Activated T-cell treated with anti-CD3 and anti-CD28 coated beads, Interleukin-2, amount 50 U/mL, for 24 hours (primary cell): ENCODE measurements at places on chromosomes 2 and 18.

DNA sequence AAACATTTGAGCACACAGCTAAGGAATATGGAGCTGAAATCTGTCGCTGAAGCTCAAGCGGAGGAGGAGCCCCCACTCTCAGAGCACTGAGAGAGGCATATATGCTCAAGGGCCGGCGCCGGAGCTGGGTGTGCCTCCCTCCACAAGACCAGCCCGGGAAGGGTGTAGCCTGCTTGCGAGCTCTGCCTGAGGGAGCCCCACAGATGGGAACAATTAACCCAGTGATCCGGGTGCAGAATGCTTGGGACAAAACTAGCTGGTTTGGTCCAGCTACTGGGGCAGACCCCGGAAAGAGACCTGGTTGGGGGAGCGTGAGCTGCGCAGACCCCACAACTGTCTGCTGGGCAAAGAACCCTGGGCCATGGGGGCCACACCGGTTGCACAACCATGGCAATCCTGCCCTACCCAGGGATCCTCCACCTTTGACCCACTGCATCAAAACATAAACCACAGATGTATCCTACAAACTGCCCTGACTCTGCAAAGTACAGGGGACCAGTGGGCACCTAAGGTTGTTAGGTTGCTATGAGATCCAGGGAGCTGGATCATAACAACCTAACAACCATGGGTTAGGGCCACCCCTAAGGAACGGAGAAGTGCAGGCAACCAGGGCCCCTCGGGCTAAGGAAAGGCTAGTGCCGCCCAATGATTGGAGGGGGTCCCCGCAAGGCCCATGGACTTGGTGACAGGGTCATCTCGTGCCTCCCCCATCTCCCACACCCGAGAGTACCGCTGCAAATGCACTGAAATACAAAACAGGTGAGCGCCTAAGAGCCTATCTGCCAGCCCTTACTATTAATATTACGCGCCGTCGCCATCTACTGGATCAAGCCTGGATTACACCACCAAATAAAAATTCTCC lies 53.4 kb upstream of the SCN1A start:
- peak; percentile 33 for DNase-seq

DNA sequence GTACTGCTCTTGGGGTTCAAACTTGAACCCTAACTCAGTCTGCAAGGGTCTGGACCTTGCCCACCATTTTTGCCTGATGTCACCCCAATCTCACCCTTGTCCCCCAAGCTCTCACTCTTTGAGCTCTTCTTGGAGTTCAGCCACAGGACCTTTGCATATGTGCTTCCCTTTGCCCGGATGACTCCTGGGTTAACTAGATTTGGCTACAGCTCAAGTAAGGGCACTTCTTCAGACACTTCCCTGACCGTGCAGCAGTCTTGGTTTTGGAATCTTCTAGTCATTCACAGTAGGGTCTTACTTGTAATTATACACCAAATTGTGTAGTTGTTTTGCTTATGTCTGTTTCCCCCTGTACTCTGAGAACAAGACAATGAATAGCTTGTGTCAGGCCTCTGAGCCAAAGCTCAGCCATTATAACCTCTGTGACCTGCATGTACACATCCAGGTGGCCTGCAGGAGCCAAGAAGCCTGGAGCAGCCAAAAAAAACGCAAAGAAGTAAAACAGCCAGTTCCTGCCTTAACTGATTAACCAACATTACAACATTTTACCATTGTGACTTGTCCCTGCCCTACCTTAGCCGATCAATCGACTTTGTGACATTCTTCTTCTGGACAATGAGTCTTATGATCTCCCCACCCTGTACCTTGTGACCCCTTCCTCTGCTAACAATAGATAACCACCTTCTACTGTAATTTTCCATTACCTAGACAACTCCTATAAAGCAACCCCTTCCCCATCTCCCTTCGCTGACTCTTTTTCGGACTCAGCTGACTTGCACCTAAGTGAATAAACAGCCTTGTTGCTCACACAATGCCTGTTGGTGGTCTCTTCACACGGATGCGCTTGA lies 1.0 kb upstream of the MOGAT1 start:
- no peak for DNase-seq

- no peak for DNase-seq
Measured at GRCh38 chr2:145043399-145043834, 523.5 kb upstream of the ZEB2 start.

DNA sequence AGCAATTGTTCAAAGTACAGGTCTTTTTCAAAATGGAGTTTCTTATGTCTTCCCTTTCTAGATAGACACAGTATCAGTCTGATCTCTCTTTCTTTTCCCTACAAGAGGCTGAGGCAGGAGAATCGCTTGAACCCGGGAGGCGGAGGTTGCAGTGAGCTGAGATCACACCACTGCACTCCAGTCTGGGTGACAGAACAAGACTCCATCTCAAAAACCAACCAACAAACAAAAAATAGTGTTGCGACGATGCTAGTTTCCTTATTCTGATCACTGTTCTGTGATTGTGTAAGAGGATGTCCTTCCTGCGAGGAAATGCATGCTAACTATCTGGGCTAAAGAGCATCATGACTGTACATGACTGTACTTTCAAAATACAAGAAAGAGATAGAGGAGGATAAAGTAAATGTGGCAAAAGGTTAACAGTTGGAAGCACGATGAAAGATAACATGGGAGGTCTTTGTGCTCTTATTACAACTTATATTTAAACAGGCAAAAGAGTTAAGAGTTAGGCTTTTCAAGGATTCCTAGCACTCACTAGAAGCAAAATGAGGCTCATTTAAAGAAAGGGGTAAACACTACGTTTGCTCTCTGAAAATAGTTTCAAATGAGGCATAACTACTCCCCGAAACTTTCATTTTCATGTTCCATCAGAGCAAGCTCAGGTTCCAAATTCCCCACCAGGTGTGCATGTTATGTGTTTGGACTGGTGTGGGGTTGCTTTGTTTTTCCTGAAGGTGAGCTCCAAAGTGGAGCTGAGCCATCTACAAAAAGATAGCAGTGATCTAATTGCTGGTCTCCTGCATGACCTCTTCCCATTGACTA lies 23.8 kb downstream of the SOWAHC start:
- no peak for DNase-seq

DNA sequence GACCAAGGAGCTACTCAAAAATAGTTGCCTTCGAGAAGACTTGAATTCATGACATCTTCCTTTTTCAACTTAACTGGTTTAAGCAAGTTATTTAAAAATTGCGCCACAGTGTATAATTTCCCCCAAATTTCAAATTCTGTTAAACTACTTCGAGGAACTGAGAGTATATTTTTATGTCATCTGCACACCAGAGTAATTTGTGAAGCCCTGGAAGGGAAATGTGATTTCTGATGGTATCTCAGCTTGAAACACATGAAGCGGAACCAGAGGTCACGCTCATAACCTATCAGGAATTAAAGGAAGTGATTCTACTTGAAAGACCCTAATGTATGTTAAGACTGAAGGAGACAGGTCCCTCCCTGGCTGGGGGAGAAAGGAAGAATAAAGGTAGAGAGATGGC lies 33.9 kb upstream of the DARS1 start:
- no peak for DNase-seq

GRCh38 chr2:225100269-225100668 lies 58.0 kb upstream of the DOCK10 start:
- DNase-seq, result no peak

DNA sequence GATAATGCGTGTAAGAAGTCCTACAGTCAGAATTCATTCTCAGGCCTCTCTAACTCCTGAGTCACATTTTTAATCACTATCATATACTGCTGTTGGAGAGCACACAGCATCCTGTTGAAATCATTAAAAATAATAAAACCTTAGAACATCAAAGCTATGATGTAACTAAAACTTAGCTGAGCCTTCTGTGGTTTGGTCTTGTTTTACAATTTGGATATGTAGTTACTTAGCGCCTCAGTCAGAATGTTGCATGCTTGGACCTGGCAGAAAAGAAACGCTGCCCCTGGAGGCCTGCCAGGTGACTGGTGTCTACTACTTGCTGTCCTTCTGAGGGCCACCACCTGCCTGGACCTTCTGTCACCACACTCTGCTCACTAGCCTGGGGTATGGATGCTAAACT lies 261.1 kb upstream of the RASGRP3 start:
- no peak for DNase-seq
